ENCODE measurements at places on chromosomes 16 and 17. TPM values are rescaled to one million over a fixed set of nuclear protein-coding genes. Genes with fewer than 3 reads are reported as not detected.
A peak's percentile ranks its signal among the peaks of the same experiment; 100 is the strongest.

CTRL gene
- total RNA-seq: 722 TPM

KRTAP4-6 gene
- total RNA-seq: not detected

NPIPB13 gene
- 0.70 TPM for total RNA-seq

HOXB1 gene
- total RNA-seq: not detected

CHST5 gene
- total RNA-seq: 0.13 TPM

TBC1D3D gene
- 0.35 TPM for total RNA-seq

C1QL1 gene
- 1.1 TPM for total RNA-seq

KRTAP4-1 gene
- total RNA-seq: not detected

KRT13 gene
- total RNA-seq: not detected

DNA sequence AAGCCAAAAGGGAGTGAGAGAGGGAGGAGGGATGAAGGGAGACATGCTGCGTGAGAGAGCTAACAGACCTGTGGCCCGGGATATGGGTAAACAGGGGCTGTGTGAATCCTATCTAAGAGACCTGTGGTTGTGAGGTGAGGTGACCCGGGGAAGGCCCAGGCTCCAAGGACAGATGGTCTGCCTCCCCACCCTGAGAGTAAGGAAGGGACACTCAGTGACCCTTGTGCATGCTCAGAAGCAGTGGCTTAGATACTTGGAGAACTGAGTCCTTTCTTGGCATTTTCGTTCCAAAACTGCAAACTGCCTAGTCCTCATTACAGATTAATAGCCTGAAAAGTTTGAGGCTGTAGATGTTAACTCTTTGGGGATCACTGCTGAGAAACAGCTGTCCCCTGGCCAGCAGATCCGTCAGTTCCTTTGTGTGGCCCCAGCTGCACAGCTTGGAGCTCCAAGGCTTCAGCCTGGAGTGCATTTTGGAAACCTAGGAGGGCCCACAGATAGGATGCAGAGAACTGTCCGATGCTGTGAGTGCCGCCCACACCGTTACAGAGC lies 121.6 kb downstream of the SMG6 start:
- DNase-seq: no peak

DNA sequence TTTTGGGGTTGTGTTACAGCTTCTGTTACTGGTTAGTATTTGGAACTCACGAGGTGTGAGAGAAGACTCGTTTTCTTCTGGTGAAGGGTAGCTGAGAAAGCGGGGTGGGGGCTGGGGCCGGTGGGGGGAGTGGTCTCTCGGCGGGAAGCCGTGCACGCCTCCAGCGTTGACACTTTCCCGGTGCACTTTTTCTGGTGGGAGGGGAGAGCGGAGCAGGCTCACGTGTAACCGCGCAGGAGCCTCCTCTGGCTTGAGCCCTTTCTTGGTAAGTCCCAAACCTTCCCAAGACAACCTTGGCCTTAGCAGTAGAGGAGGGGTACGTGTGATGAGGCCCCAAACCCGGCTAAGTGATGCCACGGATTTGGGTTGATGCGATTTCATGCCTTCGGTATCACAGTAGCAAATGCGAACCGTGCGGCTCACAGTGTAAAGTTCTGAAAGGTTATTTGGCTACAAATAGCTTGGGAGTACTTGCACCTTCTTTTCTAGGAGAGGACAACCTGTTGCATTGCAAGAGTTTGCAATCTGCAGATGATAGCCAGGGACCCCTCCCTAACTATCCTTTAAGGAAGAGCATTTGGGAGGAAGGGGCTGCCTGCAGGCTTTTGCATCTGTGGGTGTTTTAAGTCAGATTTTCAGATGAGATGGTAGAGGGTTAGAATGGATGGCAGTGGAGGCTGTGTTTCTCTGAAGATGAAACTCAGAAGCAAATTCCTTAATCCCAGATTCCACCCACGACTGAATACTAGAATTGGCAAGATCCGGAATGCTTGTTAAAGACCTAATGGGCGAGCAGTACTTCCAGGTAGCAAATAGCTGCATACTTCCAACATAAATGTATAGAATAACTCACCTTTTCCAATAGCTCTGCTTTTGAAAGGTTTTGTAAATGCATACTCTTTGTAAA lies 1.5 kb downstream of the HLF start:
- DNase-seq: no peak

DNA sequence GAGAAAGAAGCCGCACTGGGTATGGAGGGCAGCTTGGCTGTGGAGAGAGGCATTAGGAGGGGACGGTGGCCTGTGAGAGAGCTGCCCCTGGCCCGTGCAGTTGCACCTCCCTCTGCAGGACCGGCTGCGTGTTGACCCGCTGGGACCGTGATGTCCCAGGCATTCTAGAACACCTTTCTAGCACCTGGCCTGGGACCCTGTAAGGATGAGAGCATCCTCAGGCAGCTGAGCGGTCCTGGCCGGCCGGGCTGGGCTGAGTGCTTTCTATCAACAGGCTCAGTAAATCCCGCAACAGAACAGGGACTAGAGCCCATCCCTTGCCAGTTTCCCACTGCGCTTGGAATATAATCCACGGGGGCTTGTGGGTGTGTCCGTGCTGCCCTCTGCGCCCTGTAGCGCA lies 14.7 kb downstream of the TBC1D24 start:
- DNase-seq: no peak

- DNase-seq: no peak
Observed at GRCh38 chr17:65055280-65055707, 1.2 kb downstream of the GNA13 start.

- no peak for DNase-seq
Observed at GRCh38 chr16:87194172-87194571, 123.0 kb downstream of the C16orf95 start.

- no peak for DNase-seq
Observed at GRCh38 chr17:40824015-40824832, 1.8 kb upstream of the KRT10 start.

- no peak for DNase-seq
Observed at GRCh38 chr17:81909966-81910839, 996 bp downstream of the PCYT2 start.

DNA sequence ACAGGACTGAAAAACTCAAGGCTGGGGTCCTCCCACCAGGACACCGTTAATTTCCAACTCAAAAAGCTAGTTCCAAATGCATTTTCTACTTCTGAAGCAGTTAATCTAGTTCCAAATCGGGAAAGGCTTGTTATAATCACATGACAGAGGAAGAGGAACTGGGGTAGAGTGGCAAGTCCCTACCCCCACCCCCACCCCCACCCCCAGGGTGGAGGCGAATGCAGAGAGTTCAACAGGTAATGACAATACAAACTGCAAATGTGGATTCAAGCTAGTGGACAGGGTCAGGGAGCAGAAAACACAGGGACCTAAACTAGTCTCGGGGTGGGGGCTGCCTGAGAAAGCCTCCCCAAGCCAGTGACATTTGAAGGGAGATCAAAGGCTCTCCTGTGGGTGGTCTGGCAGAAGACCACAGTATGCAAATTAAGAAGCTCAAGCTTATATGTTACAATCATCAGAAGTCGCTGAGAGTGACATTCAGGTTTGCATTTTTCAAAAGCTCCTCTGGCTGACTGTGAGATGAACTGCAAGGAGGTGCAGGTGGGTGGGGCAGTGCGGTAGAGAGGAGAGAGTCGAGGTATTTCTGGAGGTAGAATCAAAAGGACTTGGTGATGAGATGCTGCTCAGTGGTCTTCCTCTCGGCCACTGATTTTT lies 56.4 kb upstream of the SLC25A19 start:
- no peak for DNase-seq

DNA sequence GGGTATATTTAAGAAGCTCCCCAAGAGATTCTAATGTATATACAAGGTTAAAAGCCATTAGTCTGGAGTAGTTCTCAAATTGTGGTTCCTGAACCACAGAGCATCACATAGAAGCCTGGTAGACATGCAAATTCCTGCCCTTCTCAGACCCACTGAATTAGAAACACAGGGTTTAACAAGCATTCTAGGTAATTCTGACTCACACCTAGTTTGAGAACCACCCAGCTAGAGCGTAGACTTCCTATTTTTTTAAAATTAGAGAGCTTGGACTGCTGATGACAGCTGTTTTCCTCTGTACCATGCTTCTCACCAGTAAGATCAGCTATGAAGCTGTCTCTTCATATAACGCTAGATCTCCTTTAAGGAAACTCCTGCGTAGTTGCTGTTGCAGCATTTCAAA lies 50.6 kb downstream of the HS3ST3B1 start:
- DNase-seq: no peak

- no peak for DNase-seq
Observed at GRCh38 chr17:32940706-32941390, 12.9 kb downstream of the TMEM98 start.

- DNase-seq: no peak
Observed at GRCh38 chr17:41338961-41339485, 11.6 kb downstream of the KRT33A start.

- peak; percentile 33 for DNase-seq
Observed at GRCh38 chr17:13306310-13306962, 288.6 kb upstream of the ELAC2 start.

- DNase-seq: no peak
Observed at GRCh38 chr16:88057656-88058055, 106.4 kb downstream of the BANP start.

DNA sequence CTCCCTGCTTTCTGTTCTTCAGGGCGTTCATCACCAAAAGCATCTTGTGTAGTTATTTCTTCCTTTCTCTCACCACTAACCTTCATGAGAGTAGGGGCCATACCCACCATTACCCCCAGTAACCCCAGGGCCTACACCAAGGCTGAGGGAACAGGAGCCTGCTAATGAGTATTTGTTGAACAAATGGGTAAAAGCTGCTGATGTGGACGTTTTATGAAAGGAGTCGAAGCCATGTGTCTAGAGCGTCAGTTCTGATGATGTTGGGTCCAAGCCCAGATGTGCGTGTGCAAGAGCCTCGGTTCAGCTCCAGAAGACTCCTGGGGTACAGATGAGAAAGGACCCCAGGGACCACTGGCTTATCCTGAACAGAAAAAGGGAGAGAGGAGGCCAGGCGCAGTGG lies 77.1 kb upstream of the TBC1D3K start:
- no peak for DNase-seq

GRCh38 chr17:45975640-45976295 lies 23.3 kb upstream of the STH start:
- DNase-seq: no peak

DNA sequence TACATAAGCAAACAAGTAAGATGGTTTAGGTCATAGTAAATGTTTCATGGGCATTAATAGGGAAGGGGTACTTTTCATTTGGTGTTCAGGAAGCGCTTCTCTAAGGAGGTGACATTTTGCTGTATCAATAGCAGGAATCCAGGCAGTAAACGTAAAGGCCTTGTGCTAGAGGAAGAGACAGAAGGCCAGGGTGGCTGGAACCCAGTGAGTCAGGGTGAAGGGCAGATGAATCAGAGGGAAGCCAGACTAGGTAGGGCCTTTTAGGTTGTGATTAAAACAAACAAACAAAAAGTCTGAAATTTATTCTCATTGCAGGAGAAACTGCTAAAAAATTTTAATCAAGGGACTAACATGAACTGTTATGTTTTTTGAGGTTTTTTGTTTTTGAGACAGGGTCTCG lies 6.5 kb downstream of the BMERB1 start:
- no peak for DNase-seq

GRCh38 chr16:87918338-87918737 lies 18.0 kb downstream of the CA5A start:
- DNase-seq: peak; percentile 86

- DNase-seq: no peak
Observed at GRCh38 chr16:330741-331140, 21.8 kb downstream of the AXIN1 start.

DNA sequence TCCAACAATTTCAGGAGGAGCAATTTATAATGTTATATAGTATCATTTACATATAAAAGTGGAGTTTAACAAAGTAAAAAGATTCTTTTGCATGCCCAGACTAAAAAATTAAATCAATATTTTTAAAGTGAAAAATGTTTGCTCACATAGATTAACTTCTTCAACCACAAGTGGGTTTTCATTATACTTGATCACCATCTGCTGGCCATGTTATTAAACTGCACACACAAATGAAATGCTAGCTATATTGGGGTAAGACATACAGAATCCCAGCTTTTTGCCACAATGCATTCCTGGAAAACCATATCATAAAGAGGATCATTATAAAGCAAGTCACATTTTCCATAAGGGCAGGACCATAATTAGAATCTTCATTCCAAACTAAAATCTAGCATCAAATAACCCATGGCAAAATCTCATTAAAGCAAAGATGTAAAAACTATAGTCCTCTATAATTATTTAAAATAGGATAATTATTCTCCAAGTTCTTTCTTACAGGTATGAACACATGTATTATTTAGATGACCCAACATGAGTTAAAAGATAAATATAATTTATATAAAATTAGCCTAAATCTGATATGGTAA lies 26.3 kb downstream of the CEP112 start:
- no peak for DNase-seq

- DNase-seq: no peak
Observed at GRCh38 chr16:31072540-31073141, 1.4 kb downstream of the ZNF668 start.

Measured in pancreas (tissue), 10 donors.